ENCODE measurements at places on chromosomes 1 and 21.
A peak's percentile ranks its signal among the peaks of the same experiment; 100 is the strongest.

- no peak for DNase-seq
Measured at GRCh38 chr1:188261849-188262248, 1433.1 kb downstream of the PLA2G4A start.

- no peak for DNase-seq
Measured at GRCh38 chr1:177310326-177310725, 139.6 kb downstream of the BRINP2 start.

DNA sequence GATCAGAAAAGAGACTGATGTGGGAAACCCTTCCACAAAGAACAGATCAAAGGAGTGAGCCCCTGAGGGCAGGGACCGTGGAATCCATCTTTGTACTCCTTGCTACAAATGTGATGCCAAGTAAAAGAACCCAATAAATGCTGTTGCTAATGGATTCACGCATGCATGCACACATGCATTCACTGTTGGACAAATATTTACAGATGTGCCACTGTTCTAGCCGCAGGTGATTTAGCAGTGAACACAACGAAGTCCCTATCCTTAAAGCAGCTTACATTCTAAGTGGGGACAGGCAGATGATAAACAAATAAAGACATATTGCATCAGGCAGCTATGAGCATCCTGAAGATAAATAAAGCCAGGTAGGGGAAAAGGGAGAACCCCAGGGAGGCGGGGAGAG is 67.8 kb downstream of the ITPKB start:
- no peak for DNase-seq

- no peak for DNase-seq
Measured at GRCh38 chr1:90671251-90671650, 45.9 kb downstream of the BARHL2 start.

DNA sequence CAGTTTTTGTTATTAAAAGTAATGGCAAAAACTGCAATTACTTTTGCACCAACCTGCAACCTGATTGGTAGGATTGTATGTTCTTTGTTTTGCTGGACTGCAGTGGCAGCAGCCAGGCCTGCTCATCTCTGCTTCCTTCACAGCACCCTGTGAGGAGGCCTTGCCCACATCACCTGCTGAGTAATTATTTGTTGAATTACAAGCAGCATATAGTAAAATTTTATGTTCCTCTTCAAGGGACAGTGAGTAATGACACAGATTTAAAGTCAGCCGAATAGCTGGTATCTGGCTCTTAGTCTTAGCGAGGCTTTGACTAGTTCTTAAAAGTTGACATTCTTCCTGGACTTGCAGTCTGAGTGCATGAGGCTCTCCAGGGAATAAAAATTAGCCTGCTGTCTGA is 435.1 kb downstream of the PRDM2 start:
- DNase-seq = no peak

GRCh38 chr1:54421101-54421504 is 14.9 kb upstream of the SSBP3 start:
- no peak for DNase-seq

DNA sequence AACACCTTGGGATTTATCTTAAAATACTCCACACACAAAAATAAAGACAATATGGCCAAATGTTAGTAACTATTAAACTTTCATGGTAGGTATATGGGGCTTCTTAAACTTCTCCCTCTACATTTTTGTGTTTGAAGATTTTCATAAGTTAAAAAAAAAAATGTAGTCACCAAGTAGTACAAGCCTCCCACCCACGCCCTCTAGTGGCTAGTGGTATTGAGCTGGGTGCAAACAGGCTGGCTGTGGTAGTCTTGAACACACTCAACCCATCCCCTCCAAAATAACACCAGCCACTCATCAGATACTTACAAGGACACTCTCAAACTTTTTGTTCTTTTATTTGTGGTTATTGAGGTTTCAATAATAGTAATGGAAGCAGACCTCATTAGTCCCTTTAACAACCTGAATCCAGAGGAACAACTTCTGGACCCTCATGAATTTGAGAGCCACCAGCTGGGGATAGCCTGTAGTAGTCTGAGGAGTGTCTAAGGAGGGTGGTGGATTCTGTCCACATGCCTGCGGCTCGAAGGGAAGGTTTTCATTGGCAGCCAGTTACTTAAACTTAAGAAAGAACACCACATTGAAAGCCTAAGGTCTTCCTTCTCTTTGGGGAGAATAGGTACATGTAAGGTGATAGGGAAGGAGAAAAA is 15.6 kb downstream of the RD3 start:
- peak; percentile 87 for DNase-seq

- DNase-seq = no peak
Measured at GRCh38 chr1:110872745-110873720, at the start of gene CD53. TSS of gene CD53 (plus strand) at chr1:110873148. CDS start at chr1:110891409, 18,261 bp downstream.

DNA sequence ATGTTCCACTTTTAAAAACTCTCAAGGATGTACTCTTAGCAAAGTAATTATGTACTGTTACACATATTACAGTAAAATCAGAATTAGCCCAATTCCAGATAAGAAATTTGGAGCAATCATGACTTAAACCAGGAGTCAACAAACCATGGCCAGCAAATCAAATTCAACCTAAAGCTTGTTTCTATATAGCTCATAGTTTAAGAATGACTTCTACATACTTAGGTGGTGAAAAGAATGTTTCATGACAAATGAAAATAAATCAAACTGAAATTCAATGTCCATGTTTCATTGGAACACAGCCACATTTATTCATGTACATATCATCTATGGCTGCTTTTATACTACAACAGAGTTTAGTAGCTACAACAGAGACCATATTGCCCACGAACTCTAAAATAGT is 35.1 kb downstream of the FRRS1 start:
- DNase-seq = no peak

DNA sequence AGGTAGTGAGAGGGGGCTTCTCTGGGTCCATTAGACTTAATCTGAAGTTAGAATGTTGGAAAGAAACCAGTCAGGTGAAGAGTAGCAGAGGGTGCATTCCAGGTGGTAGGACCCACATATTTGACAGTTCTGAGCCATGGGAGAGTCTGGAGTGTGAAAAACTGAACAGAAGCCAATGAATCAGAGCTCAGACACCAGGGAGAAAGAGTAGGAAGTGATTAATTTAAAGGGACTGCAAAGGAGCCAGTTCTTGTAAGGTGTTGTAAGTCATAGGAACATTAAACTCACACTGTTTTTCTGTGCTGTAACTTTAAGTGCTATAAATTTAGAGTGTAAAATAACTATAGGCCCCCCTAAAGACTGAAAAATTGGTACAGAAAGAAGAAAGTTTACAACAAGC is 5.9 kb upstream of the DHX9 start:
- DNase-seq = no peak

DNA sequence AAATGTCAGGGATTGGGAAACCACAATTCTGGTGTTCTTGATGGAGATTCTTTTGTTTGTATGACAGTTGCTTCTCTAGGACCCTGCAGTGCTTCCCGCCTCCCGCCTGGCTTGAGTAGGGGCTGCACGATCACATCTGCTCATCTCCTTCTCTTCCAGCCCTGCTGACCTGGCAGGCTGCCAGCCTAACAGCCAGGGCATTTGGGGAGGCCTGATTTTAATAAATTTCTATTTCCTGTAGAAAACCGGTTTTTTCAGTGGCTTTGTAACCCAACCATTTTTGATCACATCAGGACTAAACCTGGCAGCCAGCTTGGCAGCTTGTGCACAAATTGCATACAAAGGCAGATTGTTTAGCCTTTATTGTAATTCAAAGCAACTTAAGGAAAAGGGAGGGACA is 78.9 kb downstream of the UBE2U start:
- DNase-seq = peak; percentile 83

- DNase-seq = no peak
Measured at GRCh38 chr1:55278378-55278777, 63.2 kb upstream of the USP24 start.

DNA sequence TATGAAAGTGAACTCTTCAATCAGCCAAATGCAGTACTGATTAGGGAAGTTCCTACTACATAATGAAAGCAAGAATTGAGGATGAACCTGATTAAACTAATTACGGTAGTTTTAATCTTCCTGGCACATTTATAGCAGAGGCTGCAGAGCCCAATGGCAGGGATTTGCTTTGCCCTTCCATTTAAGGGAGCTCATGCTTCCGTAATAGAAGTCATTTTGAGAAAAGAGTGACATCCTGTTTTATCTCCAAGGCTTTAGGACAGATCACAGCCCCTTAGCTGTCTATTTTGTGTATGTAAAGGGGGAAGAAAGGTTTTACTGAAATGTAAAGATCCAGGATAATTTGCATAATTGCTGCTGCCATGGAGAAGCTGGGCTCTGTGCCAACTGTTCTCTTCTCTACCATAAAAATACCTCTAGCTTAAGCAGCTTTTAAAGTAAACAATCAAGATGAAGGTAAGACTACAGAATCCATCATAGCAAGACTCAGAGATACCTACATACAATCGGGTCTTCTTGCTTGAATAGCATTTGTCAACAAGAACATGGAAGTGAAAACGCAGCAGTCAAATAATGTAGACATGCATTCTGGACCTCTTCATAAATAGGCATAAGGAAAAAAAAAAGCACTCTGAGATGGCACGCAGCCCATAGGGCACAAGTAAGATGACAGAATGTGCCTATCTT is 62.5 kb downstream of the ASH1L start:
- DNase-seq = peak; percentile 46

DNA sequence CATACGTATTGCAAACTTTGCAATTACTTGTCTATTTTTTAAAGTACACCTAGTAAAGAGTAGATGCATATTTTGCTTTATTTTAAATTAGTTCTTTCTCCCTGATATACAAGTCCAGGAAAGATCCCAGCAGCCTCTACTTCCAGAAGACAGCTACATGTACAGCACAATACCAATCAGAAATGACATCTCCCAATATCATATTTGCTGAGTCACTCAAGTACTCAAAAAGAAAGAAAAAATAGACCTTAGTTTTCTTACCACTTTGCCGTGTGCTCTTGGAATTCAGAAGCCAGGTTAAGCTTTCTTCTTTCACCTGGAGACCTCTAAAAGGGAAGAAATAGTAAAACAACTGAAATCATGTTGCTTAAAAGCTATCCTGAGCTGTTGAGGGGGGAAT is 412.6 kb upstream of the RUNX1 start:
- no peak for DNase-seq

DNA sequence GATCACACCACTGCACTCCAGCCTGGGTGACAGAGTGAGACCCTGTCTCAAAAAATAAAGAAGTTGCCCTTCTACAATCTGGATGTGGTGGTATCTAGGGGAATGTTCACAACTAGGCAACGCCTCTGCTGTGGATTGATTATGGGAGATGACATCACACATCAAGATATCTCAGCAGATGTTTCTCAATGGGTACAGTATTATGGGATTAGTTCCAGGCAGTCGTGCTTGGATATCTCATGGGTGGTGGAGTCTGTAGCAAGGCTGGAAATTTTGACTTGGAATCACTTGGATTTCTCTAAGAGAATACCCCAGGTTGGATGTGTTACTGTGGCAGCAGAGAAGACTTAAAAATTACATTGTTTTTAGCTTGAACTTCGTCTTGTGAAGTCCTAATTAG is 7.7 kb downstream of the IFNAR2 start:
- DNase-seq = no peak

DNA sequence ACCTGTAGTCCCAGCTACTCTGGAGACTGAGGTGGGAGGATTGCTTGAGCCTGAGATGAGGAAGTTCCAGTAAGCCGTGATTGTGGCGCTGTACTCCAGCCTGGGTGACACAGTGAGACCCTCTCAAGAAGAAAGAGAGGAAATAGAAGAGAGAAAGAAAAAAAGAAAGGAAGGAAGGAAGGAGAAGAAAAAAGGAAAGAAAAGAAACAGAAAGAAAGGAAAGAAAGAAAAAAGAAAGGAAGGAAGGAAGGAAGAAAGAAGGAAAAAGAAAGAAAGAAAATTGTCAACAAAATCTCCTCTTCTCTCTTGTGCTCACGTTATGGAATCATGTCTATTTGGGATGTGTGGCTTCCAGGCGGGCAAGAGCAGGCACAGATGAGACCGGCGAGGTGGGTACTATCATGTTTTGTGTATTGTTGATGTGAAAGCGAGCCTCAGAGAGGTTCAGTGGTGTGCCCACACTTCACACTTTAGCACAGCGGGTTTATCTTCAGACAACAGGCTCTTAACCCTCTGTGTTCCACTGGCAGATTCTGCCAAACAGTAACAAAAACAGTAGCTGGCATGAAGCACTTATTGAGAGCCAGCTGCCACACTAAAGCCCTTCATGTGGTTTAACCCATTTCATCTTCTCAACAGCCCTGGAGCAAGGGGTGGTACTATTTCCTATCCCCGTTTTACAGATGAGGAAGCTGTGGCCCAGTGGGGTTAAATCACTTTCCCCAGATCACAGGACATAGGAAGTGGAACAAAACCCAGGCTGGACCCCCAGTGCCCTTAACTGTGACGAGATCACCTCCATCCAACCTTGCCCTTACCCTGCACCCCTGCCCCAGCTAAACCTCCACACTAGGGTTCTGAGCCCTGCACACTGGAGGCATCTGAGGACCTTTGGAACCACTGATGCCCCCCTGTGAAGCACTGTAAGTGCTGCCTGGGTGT is 94.7 kb upstream of the TARDBP start:
- DNase-seq = no peak

- DNase-seq = no peak
Measured at GRCh38 chr1:106785176-106785575, 271.3 kb upstream of the PRMT6 start.

- DNase-seq = no peak
Measured at GRCh38 chr1:87117761-87118368, 203.4 kb downstream of the HS2ST1 start.
